ENCODE measurements at places on chromosomes 3 and 15.

GRCh38 chr3:69605867-69606266 is 133.4 kb upstream of the MITF start:
- DNase-seq = no peak

DNA sequence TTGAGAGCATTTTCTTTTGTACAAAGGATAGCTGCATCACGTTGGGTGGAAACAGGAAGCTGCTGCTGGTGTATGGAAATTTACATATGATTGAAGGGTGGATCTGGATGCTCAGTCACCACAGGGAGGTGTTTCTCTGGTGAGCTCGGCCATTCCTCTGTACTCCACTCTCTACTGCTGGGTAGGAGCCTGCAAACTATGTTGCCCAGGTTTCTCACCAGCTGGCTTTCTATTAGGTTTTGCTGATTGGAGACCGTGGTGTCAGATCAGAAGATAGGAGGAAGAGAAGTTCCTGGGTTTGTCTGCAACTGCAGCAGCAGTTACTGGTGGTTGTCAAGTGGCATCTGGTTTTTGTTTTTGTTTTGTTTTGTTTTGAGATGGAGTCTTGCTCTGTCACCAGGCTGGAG is 61.7 kb downstream of the TAMM41 start:
- DNase-seq = no peak

- no peak for DNase-seq
These were observed 26.4 kb upstream of the LRIG1 start for GRCh38 chr3:66527246-66527645.

DNA sequence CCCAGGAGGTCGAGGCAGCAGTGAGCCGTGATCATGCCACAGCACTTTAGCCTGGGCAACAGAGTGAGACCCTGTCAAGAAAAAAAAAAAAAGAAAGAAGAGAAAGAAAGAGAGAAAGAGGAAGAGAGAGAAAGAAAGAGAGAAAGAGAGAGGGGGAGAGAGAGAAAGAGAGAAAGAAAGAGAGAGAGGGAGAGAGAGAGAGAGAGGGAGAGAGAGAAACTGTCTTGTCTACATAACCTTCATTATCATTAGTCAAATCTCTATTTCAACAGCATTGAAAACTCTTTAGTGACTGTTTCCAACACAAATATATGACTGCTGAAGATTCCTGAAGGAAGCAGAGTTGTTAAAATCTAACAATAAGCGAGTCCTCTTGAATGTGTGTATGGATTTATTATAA is 304.3 kb downstream of the MAGI1 start:
- DNase-seq = no peak

- DNase-seq = peak; percentile 68
These were observed 27.9 kb upstream of the FAM174B start for GRCh38 chr15:92683511-92683834.

DNA sequence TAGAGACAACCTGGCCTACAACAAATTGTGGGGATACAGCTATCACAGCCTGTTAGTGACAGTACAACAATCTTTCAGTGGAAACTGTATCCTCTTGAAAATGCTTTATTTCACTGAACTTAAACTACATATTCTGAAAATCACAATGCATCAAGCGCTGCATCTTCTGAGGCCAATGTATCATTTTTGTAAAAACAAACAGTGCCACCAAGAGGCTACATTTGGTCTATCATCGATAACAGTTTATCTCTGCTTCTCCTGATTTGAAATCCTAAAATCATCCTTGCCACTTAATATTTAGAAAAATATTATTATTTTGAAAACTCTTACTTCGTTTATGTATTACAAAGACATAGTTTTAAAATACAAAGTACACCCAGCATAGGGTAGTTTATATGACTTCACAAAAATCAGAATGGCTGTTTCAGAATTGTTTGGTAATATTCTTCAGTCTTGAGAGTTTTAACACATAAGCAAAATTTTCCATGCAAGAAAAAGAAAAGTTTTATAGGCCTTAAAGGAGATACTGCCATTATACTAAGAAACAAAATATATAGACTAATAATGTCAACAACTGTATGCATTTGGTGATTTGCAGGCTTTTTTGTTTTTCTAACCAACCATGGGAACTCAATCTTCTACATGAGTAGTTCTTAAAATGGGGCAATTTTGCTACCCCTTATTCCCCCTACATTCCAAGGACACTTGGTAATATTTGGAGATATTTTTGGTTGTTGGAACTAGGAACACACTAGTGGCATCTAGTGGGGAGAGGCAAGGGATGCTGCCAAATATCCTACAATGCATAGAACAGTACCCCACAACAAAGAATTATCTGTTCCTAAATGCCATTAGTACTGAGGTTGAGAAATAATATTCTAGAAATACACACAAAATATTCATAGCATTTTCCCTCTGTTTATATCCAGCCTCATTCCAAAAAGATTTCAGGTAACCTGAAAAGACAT is 42.3 kb downstream of the WDR72 start:
- DNase-seq = peak; percentile 45

DNA sequence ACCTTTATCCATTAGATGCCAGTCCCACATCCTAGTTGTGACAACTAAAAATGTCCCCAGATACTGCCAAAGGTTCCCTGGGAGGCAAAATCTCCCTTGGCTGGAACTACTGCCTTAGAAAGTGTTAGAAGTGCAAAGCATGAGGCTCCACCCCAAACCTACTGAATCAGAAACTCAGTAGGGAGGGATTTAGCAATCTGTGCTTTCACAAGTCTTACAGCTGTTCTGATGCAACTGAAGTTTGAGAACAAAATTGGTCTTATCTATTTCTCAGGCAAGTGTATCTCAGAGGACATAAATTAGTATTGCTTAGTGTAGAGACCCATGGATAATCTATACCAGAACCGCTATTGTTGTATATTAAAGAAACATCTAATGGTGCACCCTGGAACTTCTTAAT is 70.2 kb downstream of the CLDN1 start:
- DNase-seq = no peak

- DNase-seq = no peak
These were observed 18.1 kb downstream of the GHRL start for GRCh38 chr3:10274601-10275000.

DNA sequence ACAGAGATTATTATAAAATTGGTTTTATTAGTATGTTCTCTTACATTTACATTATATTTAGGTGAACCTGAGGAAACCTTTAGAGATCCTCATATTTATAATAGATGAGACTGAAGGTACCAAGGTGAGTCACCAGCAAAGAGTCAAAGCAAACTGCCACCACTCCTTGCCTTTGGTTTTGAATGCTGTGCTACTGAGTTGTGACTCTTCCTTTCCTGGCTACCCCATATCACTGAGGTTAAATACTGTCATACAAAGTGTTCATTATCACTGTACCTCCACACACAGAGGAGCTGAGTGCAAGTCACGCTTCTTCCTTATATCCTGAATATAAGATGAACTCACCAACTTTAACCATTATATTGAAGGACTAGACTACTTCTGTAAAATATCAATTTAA is 168.2 kb downstream of the CBLB start:
- no peak for DNase-seq

- no peak for DNase-seq
These were observed 92.3 kb upstream of the COL8A1 start for GRCh38 chr3:99545941-99546580.

DNA sequence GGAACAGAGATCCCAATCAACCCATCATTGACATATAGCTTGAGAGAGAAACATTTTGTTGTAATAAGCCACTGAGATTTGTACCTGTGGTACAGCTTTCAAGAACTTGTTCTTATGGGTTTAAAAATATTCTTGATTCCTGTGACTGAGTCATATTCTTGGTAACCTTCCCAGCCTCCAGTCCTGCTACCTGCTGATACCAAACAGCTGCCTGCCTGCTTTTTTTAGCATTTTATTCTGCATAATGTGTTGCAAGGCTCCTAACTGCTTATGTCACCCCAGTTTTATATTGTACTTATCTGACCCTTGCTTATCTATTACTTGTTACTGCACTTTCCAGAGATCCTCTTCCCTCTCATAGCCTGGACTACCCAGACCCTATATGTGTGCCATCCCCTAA is 349.3 kb upstream of the SOX2 start:
- DNase-seq = no peak

DNA sequence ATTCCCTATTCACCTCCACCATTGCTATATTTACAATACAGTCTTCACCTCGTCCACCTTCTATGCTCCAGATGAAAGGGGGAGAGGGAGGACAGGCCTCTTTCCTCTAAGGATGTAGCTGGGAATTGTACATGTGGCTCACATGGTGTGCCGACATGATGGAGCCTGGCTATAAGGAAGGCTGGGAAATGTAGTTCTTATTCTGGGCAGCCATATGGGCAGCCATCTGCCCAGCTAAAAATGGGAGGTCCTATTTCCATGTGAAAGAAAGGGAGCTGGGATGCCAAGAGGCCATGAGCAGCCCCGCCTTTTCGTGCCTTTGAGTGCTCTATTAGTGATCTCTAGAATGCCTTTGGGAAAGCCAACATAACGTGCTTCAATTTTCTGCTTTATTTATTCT is 27.1 kb upstream of the MGLL start:
- DNase-seq = no peak

- no peak for DNase-seq
These were observed 131.0 kb upstream of the TOPAZ1 start for GRCh38 chr3:44110648-44111047.

GRCh38 chr3:41357271-41357670 is 158.0 kb downstream of the CTNNB1 start:
- no peak for DNase-seq

GRCh38 chr3:8154617-8155016 is 347.0 kb upstream of the LMCD1 start:
- no peak for DNase-seq

GRCh38 chr3:59308001-59308400 is 258.2 kb upstream of the CFAP20DC start:
- DNase-seq = no peak

DNA sequence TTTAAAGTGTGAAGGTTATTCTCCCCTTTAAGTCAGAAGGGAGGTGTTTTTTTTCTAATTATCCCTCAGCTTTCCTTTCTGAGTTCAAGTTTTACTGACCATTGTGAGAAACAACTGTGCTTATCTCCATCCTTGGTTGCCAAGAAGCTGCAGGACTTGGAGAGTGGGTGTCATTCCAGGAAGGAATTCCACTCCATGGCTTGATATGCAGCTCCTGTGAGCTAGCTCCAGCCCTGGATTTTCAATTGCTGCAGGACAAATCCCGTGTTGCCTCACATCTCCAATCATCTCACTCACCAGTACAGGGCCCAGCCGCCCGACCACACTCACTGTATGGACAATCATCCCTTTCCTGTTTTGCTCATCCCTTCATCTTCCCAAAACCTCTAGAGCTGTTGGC is 122.5 kb downstream of the IGSF11 start:
- DNase-seq = no peak

DNA sequence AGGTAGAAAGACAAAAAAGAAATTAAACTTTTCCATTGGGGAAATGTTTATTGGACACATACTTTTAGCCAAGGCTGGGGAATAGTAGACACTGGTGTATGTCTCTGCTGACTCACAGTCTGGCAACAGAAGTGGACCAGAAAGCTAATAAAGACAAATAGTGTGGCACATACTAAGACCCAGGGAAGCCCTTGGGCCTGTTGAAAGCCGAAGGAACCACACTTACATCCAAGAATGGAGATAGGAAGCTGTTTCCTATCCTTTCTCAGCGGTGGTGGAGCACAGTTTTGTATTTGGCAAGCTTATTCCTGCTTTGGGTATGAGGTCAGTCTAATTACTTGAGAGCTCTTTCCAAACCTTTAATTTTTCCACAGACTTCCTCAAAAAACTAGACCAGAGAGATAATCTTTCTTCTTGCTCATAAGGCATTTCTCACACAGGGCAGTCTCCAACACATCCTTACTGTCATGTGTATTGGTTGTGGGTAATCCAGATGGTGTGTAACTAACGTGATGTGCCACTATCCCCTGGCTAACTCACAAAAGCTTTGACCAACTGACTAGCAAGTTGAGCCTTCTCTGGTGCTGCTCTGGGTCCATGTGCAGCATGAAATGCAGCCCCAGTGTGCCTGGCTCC is 279.1 kb upstream of the IGF1R start:
- DNase-seq = no peak

DNA sequence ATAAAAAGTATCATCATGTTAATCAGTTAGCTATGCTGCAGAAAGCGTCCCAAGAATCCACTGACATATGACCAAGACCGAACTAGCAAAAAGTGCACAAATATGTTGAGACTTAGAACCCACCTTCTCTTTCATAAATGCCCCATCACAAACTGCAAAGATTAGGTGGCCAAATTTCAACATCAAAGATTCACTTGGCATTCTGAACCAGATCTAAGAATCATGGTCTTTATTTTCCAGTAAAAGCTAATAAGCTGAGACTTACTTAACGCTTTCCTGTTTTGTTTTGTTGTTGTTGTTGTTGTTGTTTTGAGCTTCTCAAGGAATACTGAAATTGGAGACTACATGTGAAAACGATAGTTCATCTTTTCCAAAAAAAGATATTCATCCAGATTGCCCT is 62.4 kb downstream of the ZBTB20 start:
- DNase-seq = no peak

- DNase-seq = no peak
These were observed 66.0 kb downstream of the DCUN1D1 start for GRCh38 chr3:182914341-182914740.

GRCh38 chr3:190533511-190534281 is 19.8 kb downstream of the IL1RAP start:
- peak; percentile 43 for DNase-seq

GRCh38 chr15:64779024-64779423 is 3.6 kb upstream of the RBPMS2 start:
- DNase-seq = no peak

- DNase-seq = no peak
These were observed 419.4 kb upstream of the ADAMTS9 start for GRCh38 chr3:65107174-65107573.

- no peak for DNase-seq
These were observed 4.0 kb downstream of the B2M start for GRCh38 chr15:44715142-44715796.

DNA sequence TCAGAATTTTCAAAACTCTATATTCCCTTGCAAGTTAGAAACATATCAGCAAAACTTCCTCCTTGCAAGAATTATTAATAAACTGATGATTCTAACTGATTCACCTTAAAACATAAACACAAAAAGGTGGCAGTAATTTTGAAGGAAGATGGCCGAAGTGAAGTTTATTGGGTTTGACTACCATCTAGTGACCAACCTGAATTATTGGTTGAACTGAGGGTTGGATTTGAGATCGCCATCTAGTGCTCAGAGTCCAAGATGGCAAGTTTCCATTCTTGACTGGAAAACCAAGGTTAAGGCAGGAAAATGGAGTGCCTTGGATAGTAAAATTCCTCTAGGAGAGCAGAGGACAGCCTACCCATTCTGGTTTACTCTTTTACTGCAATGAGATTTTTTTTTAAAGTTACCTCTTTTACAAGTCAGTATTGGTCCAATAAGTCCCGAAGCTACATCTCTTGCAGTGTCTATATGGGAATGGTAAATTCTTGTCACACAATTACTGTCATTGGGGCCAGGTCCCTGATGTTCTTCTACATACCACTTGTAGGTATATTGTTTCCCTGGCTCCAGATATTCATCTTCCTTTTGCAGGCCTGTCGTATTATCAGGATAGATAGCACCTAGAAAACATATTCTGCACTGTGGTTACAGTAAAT is 51.6 kb upstream of the CP start:
- peak; percentile 62 for DNase-seq

GRCh38 chr15:85704066-85704465 is 90.7 kb downstream of the KLHL25 start:
- no peak for DNase-seq

Measured in A549 (cell line).